Panc1 (cell line): ENCODE measurements at places on chromosomes 2 and 18.

- DNase-seq, result no peak
- no peaks in the 10 kb centered on the region for H3K4me1 ChIP-seq
- no peaks in the 10 kb centered on the region for H3K36me3 ChIP-seq
- H3K27ac ChIP-seq, result no peak overlapping the region
Observed at GRCh38 chr2:94982675-94983074, 42.8 kb upstream of the MAL start.

GRCh38 chr2:151878655-151879563 lies 50.7 kb upstream of the ARL5A start:
- DNase-seq, result no peak
- no peaks in the 10 kb centered on the region for H3K27me3 ChIP-seq
- H3K36me3 ChIP-seq, result no peaks in the 10 kb centered on the region
- no peaks in the 10 kb centered on the region for H3K4me1 ChIP-seq

GRCh38 chr18:21930177-21930576 lies 189.6 kb downstream of the MIB1 start:
- no peaks in the 10 kb centered on the region for H3K36me3 ChIP-seq
- H3K27ac ChIP-seq, result no peak overlapping the region
- no peaks in the 10 kb centered on the region for H3K4me1 ChIP-seq
- no peaks in the 10 kb centered on the region; the same call in 1 of the 2 replicates for H3K27me3 ChIP-seq
- H3K4me3 ChIP-seq, result no peak overlapping the region

DNA sequence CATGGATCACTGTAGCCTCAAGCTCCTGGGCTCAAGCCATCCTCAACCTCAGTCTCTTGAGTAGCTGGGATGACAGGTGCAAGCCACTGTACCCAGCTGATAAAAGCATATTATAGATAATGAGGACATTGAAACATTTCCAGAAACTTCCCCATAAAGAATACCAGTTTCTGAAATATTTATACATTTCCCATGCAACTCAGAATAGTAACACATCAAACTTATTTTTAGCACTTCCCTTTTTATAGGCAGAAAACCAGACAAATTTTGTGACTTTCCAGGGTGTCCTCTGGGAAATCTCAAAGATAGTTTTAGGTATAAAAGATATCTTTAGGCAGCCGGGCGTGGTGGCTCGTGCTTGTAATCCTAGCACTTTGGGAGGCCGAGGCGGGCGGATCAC lies 25.1 kb upstream of the DPYSL5 start:
- DNase-seq, result no peak
- H3K4me1 ChIP-seq, result no peaks in the 10 kb centered on the region
- H3K36me3 ChIP-seq, result no peaks in the 10 kb centered on the region
- H3K27me3 ChIP-seq, result no peaks in the 10 kb centered on the region

- no peaks in the 10 kb centered on the region for H3K27me3 ChIP-seq
- DNase-seq, result no peak
- no peaks in the 10 kb centered on the region for H3K4me1 ChIP-seq
- H3K36me3 ChIP-seq, result no peaks in the 10 kb centered on the region
- H3K27ac ChIP-seq, result no peak overlapping the region
- H3K4me3 ChIP-seq, result no peak overlapping the region
Observed at GRCh38 chr18:14939141-14939540, 191.2 kb downstream of the ANKRD30B start.

- no peak for DNase-seq
- no peaks in the 10 kb centered on the region for H3K4me1 ChIP-seq
- H3K27me3 ChIP-seq, result no peaks in the 10 kb centered on the region
- no peak overlapping the region for H3K4me3 ChIP-seq
- H3K27ac ChIP-seq, result no peak overlapping the region
Observed at GRCh38 chr2:129794116-129794515, 185.3 kb upstream of the RAB6C start.

- peak overlapping the region; percentile 90 for H3K27ac ChIP-seq
- H3K4me1 ChIP-seq, result peaks cover 89% of the 10 kb centered on the region
- peak overlapping the region; percentile 14; the same call in 1 of the 2 replicates for H3K4me3 ChIP-seq
- no peaks in the 10 kb centered on the region for H3K27me3 ChIP-seq
- no peak for DNase-seq
Observed at GRCh38 chr2:54572636-54573536, 116.8 kb downstream of the SPTBN1 start.

- H3K36me3 ChIP-seq, result 0 out of 2 replicates have a peak, but pooled peaks cover 2% of the 10 kb centered on the region
- no peaks in the 10 kb centered on the region for H3K4me1 ChIP-seq
- no peaks in the 10 kb centered on the region for H3K27me3 ChIP-seq
- no peak overlapping the region for H3K4me3 ChIP-seq
Observed at GRCh38 chr2:206011795-206012194, 74.2 kb downstream of the INO80D start.

DNA sequence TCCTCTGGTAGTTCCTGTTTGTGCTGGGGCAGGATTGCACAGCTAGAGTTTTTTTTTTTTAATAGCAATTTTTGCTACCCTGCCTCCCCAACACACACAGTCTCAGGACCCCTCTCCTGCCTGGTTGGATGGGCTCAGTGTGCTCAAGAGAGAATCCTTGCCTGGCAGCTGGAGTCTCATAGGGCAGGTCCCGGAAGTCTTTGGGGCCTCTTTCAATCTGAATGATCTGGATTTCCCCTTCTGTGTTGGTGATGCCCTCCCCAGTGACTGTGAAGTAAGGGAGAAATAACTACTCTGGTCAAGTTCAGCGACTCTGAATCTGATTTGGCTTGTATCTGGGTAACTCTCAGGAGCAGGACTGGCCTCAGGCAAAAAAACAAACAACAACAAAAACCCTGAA lies 220.6 kb upstream of the LRRTM1 start:
- no peak overlapping the region for H3K27ac ChIP-seq
- H3K4me3 ChIP-seq, result no peak overlapping the region

DNA sequence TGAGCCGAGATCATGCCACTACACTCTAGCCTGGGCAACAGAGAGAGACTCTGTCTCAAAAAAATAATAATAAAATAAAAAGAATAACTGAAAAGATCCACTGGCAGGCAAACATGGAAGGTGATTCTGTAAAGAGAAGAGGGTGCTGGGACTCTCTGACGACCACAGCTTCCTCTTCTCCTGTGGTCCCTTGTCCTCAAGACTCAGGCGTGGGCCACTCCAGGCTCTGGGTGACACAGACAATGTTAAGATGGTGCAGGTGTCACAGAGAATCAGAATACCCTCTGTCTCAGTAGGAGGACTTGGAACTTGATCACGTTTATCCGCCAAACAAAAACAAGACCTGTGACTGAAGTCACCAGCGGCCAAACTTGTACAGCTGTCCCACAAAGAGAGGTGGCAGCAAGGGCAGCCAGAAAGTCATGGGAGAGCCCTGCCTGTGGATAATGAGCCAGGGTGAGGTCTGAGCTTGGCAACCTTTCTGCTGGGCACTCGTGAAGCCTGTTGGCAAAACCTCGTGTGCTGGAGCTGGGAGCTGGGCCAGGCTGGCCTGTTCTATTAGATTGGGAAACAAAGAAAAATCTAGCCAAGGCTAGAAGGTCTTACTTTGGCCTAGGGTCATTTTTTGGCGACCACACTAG lies 76.4 kb upstream of the ITGA6 start:
- H3K36me3 ChIP-seq, result no peaks in the 10 kb centered on the region; the same call in 1 of the 2 replicates
- no peak overlapping the region for H3K4me3 ChIP-seq
- H3K4me1 ChIP-seq, result no peaks in the 10 kb centered on the region
- no peak overlapping the region for H3K27ac ChIP-seq
- DNase-seq, result no peak

- H3K4me3 ChIP-seq, result no peak overlapping the region
- H3K27ac ChIP-seq, result no peak overlapping the region
- no peaks in the 10 kb centered on the region for H3K4me1 ChIP-seq
- no peaks in the 10 kb centered on the region for H3K27me3 ChIP-seq
- DNase-seq, result no peak
- H3K36me3 ChIP-seq, result no peaks in the 10 kb centered on the region
Observed at GRCh38 chr2:17637131-17637906, 96.8 kb downstream of the VSNL1 start.

- H3K4me1 ChIP-seq, result no peaks in the 10 kb centered on the region
- no peaks in the 10 kb centered on the region for H3K36me3 ChIP-seq
- H3K27me3 ChIP-seq, result no peaks in the 10 kb centered on the region
- no peak overlapping the region for H3K4me3 ChIP-seq
Observed at GRCh38 chr18:49400398-49401072, 59.9 kb downstream of the DYM start.

- no peak overlapping the region for H3K27ac ChIP-seq
- H3K4me1 ChIP-seq, result no peaks in the 10 kb centered on the region
- no peaks in the 10 kb centered on the region for H3K27me3 ChIP-seq
Observed at GRCh38 chr2:143497726-143498125, 368.5 kb downstream of the ARHGAP15 start.

DNA sequence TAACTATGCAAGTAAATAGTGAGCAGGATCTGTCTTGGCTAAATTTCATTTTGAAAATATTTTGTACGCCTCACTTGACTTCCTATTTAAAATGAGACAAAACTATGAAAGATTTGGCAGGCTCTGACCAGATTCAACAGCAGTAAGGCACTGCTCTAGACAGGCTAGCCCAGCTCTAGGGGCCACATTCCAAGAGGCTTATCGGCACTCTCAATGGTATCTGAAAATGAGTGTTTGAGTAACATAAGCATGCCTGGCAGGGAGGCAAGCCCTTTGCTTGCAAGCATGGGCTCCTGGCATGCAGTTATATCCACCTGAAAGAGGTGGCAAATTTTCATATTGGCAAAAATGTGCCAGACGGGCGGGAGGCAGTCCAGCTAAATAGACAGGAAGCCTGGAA lies 10.5 kb downstream of the CAPN13 start:
- no peak overlapping the region for H3K27ac ChIP-seq
- H3K4me3 ChIP-seq, result no peak overlapping the region
- H3K27me3 ChIP-seq, result peaks cover 15% of the 10 kb centered on the region
- no peaks in the 10 kb centered on the region for H3K4me1 ChIP-seq

DNA sequence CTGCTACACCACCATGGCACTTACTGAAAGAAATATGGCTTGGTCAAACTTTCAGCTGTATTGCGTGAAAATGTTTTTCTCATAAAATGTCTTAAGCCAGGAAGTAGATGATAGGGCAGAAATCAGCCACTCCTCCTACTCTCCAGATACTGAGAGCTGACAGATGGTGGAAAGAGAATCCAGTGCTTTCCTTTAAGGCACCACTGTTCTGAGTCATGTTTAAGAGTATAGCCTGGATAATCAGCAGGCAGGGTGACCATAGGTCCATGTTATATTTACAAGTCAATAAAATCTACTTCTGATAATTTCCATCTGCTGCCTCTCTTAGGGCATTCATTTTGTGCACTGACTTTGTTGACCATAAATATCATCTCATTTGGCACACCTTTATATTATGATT lies 21.9 kb downstream of the ARPC2 start:
- no peaks in the 10 kb centered on the region for H3K4me1 ChIP-seq
- no peak for DNase-seq
- H3K27me3 ChIP-seq, result no peaks in the 10 kb centered on the region
- H3K27ac ChIP-seq, result no peak overlapping the region

DNA sequence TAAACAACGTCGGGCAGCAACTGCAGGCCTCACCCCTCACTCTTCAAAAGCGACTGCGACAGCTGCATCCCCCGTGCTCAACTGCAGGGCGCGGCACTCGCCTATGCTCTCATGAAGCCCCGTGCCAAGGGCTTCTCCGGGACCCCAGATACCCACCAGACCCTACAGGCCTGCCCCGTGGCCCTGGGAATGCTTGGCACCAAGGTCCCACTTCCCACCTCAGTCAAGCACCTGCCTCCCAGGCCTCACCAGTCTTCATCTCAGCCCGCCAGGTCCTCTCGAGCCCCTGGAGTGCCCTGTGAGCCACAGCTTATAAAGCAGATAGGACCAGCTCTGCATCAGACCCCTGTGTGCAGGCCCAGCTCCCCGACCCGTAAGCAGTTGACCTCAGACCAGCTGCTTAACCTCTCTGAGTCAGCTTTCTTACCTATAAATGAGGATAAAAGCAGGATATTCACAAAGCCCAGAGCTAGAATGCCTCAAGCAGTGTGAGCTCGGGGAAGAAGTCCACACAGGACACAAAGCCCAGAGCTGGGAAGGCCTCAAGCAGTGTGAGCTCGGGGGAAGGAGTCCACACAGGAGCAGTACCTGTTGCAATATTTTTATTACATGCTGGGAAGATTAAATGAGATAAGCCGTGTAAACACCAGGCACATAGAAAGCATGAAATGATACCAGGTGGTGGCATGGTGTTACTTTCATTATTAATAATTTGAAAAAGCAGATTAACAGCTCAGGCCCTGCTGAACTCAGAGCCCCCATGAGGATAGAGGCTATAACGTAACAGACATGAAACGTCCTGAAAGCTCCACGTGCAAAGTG lies 96.9 kb downstream of the HDAC4 start:
- H3K27ac ChIP-seq, result no peak overlapping the region; the same call in none of the 2 replicates
- H3K4me1 ChIP-seq, result peaks cover 15% of the 10 kb centered on the region
- DNase-seq, result no peak
- H3K27me3 ChIP-seq, result no peaks in the 10 kb centered on the region
- H3K4me3 ChIP-seq, result no peak overlapping the region

DNA sequence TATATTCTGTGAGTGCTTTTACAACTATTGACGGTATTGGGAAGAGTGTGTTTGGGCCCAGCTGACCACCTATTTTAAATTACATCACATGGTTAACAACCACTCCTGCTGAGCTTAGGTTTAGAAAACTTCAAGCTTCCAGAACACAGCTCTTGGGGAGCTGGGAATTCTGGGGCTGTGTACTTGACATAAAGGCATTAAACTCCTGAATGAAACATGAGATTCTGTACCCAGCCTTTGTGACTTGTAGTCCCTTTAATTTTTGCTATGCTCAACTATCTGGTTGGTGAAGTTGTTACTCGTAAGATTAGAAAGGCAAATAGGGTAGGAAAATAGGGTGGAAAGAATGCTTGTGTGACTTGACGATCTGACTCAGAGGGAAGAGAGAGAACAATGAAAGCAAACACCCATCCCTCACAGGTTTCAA lies 66.9 kb downstream of the LTBP1 start:
- H3K4me3 ChIP-seq, result no peak overlapping the region
- H3K36me3 ChIP-seq, result no peaks in the 10 kb centered on the region

DNA sequence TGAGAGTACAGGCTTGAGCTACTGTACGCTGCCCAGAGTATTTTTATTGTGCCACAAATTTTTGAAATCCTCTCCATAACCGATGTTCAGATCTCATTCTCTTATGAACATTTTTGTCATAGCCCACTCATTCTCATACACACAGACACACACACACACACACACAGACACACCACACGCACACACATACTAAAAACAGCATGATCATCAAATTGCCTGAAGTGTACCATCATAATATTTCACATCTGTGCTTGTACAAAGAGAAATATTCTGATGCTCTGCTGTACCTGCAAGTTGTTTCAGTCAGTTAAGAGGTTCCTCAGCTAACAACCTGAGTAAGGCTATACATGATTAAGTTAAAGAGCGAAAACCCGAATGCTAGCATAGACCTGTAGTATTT lies 95.1 kb downstream of the LRRTM1 start:
- H3K4me3 ChIP-seq, result no peak overlapping the region
- H3K27ac ChIP-seq, result no peak overlapping the region
- DNase-seq, result no peak
- no peaks in the 10 kb centered on the region for H3K36me3 ChIP-seq
- no peaks in the 10 kb centered on the region for H3K27me3 ChIP-seq
